ENCODE measurements at places on chromosomes 2 and 18. TPM values are rescaled to one million over a fixed set of nuclear protein-coding genes. Genes with fewer than 3 reads are reported as not detected.

SAG gene
- not detected for total RNA-seq

NPAS2 gene
- 5.6 TPM for total RNA-seq

TGOLN2 gene
- 61.7 TPM for total RNA-seq

SERPINB12 gene
- not detected for total RNA-seq

GKN1 gene
- not detected for total RNA-seq

EPG5 gene
- 104 TPM for total RNA-seq

DNAH6 gene
- under 0.01 TPM for total RNA-seq

BCL11A gene
- 1.7 TPM for total RNA-seq

DNA sequence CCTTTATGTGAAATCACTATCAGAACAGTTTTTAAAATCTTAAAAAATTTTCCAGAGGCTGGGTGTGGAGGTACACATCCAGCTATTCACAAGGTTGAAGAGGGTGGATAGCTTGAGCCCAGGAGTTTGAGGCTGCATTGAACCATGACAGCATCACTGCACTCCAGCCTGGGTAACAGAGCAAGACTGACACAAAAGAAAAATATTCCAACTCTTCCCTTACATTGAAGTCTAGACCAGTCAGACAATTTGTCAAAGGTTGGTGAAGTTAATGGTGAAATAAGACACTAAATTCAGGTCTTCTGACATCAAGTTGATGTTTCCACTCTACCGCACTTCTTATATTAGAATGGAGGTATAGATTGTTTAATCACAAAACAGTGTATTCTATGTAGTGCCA is 52.8 kb downstream of the HYCC2 start:
- peaks cover 4% of the 10 kb centered on the region for H3K36me3 ChIP-seq
- no peak overlapping the region for H3K27ac ChIP-seq
- no peaks in the 10 kb centered on the region for H3K27me3 ChIP-seq
- H3K4me3 ChIP-seq: no peak overlapping the region
- DNase-seq: no peak

GRCh38 chr2:240203031-240203787 is 62.8 kb upstream of the OTOS start:
- H3K36me3 ChIP-seq: no peaks in the 10 kb centered on the region
- peaks cover 30% of the 10 kb centered on the region for H3K27me3 ChIP-seq
- DNase-seq: no peak
- H3K4me3 ChIP-seq: no peak overlapping the region
- H3K4me1 ChIP-seq: peaks cover 6% of the 10 kb centered on the region

DNA sequence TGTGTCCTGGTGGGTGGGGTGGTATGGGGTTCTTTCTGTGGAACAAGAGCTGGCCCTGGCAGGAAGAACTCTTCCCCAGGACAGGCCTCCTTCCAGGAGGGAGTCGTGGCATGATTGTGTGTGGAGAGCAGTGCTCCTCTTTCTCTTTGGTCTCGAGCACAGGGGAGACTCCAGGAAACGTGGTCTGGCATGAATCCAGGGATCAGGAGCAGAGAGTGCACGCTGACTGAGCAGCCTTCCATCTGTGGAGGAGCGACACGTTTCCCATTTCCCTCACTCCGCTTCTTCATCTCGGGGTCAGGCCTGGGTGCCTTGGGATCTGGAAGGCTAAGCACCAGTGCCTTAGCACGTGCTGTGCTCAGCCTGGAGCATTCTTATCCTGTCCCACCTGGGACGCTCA is 132.0 kb upstream of the HDAC4 start:
- H3K27ac ChIP-seq: no peak overlapping the region
- no peaks in the 10 kb centered on the region for H3K4me1 ChIP-seq
- no peaks in the 10 kb centered on the region for H3K27me3 ChIP-seq
- no peaks in the 10 kb centered on the region for H3K36me3 ChIP-seq
- no peak overlapping the region for H3K4me3 ChIP-seq
- no peak for DNase-seq

DNA sequence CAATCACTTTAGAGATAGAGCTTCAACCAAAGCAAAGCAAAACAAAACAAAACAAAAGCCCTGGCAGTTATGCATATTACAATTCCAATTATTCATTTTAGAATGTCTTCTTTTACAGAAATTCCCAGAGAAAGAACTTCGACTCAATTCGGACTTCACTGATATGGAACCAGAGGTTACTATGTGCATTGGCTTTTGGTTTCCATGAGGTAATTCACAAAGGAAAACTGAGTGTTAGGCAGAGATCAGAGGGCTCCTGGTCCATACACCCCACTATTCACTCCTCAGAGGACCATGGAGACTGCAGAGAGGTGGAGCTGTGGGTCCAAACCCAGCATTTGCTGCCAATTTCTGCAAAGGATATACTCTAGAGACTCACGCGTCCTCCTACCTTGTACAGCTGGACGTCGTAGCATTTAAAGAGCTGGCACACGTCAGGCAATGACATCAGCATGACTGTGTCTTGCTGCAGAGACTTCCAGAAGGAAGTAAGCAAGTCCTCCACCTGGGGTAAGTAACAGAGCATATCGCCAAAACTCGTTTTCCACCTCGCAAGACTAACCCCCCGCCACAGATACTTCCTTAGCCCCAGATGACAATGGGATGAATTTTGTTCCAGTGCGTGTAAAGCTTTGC is 31.3 kb upstream of the CREG2 start:
- no peaks in the 10 kb centered on the region for H3K36me3 ChIP-seq
- no peaks in the 10 kb centered on the region for H3K4me1 ChIP-seq
- peak; percentile 28 for DNase-seq
- no peaks in the 10 kb centered on the region for H3K27me3 ChIP-seq

DNA sequence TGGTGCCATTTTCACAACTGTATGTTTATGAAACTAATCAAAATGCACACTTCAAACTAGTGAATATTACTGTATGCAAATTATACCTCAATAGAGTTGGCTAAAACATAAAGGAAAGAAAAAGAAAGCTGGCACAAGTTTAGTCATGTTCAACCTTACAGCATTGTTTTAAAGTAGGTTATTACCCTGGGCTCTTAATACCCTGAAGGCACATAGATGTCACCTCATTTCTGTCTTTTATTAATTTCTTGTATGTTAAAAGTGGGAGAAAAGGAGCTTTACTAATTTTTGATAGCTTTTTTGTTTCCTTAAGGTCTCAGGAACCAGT is 32.7 kb downstream of the TMEM131 start:
- H3K4me1 ChIP-seq: peaks cover 3% of the 10 kb centered on the region
- H3K27me3 ChIP-seq: no peaks in the 10 kb centered on the region
- DNase-seq: no peak
- no peaks in the 10 kb centered on the region for H3K36me3 ChIP-seq
- H3K4me3 ChIP-seq: no peak overlapping the region

- H3K4me3 ChIP-seq: no peak overlapping the region
- H3K27me3 ChIP-seq: no peaks in the 10 kb centered on the region
- DNase-seq: peak; percentile 96
- peaks cover 11% of the 10 kb centered on the region for H3K36me3 ChIP-seq
- peaks cover 10% of the 10 kb centered on the region for H3K4me1 ChIP-seq
These were observed 7.5 kb upstream of the MOCOS start for GRCh38 chr18:36179562-36180355.

- no peaks in the 10 kb centered on the region for H3K27me3 ChIP-seq
- DNase-seq: no peak
- H3K36me3 ChIP-seq: no peaks in the 10 kb centered on the region
- H3K4me3 ChIP-seq: no peak overlapping the region
- H3K4me1 ChIP-seq: no peaks in the 10 kb centered on the region
These were observed 56.2 kb upstream of the ATP8B1 start for GRCh38 chr18:57859314-57859713.

DNA sequence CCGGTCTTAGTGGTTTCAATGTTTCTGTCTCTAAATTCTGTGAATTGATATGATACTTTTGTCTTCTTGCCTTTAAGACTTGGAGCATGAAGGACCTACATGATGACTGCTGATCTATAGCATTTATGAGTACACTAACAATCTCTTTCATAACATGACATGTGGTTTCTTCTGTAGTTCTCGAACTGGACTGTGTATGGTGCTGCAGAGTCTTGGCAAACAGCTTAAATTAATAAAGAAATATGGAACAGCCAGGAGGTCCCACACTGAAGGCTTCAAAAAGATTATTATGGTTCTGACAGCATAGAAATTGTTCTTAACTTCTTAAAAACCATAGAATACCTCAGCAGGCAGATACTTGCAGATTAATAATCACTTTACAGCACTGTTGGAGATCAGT is 145.0 kb downstream of the DCC start:
- H3K36me3 ChIP-seq: no peaks in the 10 kb centered on the region
- no peak overlapping the region for H3K4me3 ChIP-seq
- H3K27me3 ChIP-seq: no peaks in the 10 kb centered on the region

DNA sequence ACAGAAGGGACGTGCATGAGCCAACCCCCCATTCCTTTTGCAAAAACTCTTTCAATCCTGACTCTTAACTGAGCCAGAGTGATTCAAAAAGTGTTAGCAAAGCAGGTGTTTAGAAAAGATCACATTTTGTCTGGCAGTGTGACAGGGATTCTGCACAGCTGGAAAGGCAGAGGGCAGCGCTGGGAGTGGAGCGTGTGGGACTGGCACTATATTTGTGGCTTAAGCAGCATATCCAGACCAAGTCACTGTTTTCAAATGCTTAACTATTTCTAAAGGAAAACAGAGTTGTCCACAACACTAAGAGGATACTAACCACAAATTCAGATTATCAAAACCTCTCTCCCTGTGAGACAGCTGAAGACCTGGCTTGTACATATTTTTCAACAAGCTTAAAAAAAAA is 19.0 kb downstream of the CABYR start:
- no peaks in the 10 kb centered on the region for H3K27me3 ChIP-seq
- no peak overlapping the region for H3K4me3 ChIP-seq
- H3K27ac ChIP-seq: no peak overlapping the region
- no peaks in the 10 kb centered on the region for H3K4me1 ChIP-seq
- no peak for DNase-seq

GRCh38 chr2:60405271-60405919 is 148.1 kb downstream of the BCL11A start:
- H3K36me3 ChIP-seq: no peaks in the 10 kb centered on the region
- no peaks in the 10 kb centered on the region for H3K4me1 ChIP-seq
- H3K4me3 ChIP-seq: no peak overlapping the region
- peaks cover 2% of the 10 kb centered on the region for H3K27me3 ChIP-seq

- no peak overlapping the region for H3K27ac ChIP-seq
- H3K4me3 ChIP-seq: no peak overlapping the region
- no peaks in the 10 kb centered on the region for H3K4me1 ChIP-seq
- no peak for DNase-seq
- no peaks in the 10 kb centered on the region for H3K36me3 ChIP-seq
These were observed 45.4 kb downstream of the SLC16A14 start for GRCh38 chr2:230023313-230023712.

DNA sequence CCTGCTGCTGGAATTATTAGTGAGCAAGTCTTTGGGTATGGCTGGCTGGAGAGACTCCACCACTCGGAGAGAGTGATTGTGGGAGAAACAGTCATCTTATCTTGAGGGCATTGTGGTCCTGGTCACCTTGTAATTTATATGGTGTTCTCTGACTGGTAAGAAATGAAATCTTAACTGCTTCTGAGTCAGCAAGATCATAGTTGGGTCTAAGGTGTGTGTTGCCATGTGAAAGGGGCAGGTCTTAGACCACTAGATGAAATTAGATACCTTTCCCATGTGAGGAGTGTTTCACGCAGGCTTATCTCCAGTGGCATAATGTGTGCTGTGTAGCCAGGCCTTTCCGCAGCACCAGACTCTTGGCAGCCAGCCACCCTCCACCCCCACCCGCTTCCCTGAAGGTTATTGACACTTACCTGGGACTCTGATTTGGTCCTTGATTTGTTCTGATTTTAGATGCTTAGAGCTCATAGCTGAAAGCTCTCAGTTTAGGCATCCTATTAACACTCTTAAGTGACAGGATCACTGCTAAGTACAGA is 7.7 kb downstream of the MAPRE3 start:
- no peak for DNase-seq
- H3K4me3 ChIP-seq: no peak overlapping the region
- H3K27me3 ChIP-seq: no peaks in the 10 kb centered on the region
- H3K4me1 ChIP-seq: peaks cover 6% of the 10 kb centered on the region
- no peak overlapping the region for H3K27ac ChIP-seq
- H3K36me3 ChIP-seq: no peaks in the 10 kb centered on the region

GRCh38 chr2:146873056-146873455 is 971.8 kb upstream of the ACVR2A start:
- no peak for DNase-seq
- no peaks in the 10 kb centered on the region for H3K27me3 ChIP-seq
- H3K27ac ChIP-seq: no peak overlapping the region
- H3K36me3 ChIP-seq: no peaks in the 10 kb centered on the region
- no peaks in the 10 kb centered on the region for H3K4me1 ChIP-seq
- H3K4me3 ChIP-seq: no peak overlapping the region

DNA sequence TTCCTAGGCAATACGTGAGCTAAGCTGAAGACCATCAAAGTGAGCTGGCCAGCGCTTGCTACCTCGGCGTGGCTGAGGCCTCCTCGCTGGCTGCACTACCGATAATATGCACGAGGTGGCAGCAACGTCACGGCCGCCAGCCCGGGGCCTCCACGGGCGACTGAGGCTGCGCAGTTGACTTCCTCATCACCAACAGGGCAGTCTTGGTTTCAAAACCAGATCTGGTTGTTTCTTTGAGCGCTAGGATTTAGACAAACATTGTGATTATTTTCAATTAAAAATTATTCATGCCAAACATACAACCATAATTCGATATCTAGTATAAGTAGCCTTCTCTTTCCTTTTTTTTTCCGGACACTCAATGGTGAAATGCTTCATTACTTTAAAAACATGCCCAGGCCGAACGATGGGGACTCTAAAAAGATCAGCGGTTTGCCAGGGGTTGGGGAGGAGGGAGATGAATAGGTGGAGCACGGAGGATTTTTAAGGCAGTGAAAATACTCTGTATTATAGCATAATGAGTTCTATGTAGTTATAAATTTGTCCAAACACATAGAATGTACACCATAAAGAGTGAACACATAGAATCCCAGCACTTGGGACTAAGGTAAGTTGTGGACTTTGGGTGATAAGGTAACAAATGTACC is 52.0 kb downstream of the CYBRD1 start:
- H3K27me3 ChIP-seq: 0 out of 2 replicates have a peak, but pooled peaks cover 5% of the 10 kb centered on the region
- no peaks in the 10 kb centered on the region for H3K4me1 ChIP-seq
- no peaks in the 10 kb centered on the region for H3K36me3 ChIP-seq
- DNase-seq: peak; percentile 68
- no peak overlapping the region for H3K27ac ChIP-seq
- no peak overlapping the region for H3K4me3 ChIP-seq

DNA sequence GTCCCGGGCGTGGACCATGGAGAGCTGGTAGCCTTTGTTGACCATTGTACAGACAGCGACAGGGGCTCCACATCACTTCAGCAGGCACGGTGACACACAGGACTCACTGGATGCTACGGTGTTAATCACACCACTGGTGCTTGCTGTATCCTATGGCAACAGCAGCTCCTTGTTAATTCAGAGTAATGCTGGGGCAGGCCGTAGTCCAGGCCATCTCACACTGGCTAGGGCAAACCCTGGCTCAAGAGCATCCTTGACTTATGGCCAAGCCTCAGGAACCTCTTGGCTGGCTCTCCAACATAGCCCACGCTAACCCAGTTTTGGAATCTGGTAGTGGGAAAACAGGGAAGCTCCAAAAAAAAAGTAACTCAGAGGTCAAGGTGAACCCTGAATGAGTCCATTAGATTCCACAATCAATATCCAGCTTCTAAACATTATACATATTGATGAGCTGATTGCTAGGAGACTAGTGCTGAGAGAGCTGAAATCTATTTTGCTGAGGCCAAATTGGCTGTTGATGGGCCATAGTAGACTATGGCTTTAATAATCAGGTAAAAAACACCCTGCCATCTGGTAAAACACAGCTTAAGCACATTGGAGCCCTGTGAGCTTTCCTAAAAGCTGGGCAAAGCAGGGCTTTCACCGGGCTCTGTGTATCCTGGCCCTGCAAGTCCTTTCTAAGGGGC is 253.6 kb downstream of the PRKCE start:
- H3K36me3 ChIP-seq: no peaks in the 10 kb centered on the region
- no peak overlapping the region for H3K4me3 ChIP-seq
- DNase-seq: no peak
- H3K4me1 ChIP-seq: no peaks in the 10 kb centered on the region
- no peak overlapping the region for H3K27ac ChIP-seq

Data from IMR-90 (cell line).